NCI-H526 (cell line): ENCODE measurements at places on chromosomes 12 and 14.

DNA sequence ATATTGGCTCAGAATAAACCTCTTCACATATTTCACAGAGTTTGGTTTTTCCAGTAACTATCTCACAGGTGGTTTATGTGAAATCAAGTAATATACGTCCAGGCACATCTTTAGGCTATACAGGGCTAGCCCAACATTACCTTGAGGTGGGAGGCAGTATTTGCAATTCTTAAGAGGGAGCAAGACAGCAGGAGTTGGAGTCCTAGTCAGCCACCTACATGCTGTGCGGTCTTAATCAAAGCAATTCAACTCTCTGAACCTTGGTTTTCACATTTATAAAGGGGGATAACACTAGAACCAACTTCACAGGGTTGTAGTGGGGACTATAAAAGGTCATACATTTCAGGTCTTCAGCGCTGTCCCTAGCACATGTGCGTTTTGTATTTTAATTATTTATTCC lies 73.5 kb upstream of the FICD start:
- DNase-seq: no peak

DNA sequence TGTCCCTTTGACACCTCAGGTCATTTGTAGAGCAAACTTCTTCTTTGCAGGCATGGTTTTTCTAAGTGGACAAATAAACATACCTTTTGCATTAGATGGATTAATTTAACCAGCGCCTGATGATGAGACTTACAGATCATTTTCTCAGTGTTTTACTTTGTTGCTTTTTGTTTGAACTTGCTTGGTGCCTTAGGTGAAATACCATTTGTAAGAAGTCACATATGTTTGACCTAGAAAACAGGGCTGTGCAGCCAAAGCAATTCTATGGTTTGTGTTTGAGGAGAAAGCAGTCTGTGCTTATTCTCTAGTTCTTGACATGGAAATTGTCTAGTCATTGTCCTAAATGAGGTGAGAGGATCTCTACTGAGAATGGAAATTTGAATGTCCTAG lies 111.1 kb downstream of the DIP2B start:
- no peak for DNase-seq

GRCh38 chr12:90791445-90791844 lies 163.5 kb downstream of the CCER1 start:
- no peak for DNase-seq

DNA sequence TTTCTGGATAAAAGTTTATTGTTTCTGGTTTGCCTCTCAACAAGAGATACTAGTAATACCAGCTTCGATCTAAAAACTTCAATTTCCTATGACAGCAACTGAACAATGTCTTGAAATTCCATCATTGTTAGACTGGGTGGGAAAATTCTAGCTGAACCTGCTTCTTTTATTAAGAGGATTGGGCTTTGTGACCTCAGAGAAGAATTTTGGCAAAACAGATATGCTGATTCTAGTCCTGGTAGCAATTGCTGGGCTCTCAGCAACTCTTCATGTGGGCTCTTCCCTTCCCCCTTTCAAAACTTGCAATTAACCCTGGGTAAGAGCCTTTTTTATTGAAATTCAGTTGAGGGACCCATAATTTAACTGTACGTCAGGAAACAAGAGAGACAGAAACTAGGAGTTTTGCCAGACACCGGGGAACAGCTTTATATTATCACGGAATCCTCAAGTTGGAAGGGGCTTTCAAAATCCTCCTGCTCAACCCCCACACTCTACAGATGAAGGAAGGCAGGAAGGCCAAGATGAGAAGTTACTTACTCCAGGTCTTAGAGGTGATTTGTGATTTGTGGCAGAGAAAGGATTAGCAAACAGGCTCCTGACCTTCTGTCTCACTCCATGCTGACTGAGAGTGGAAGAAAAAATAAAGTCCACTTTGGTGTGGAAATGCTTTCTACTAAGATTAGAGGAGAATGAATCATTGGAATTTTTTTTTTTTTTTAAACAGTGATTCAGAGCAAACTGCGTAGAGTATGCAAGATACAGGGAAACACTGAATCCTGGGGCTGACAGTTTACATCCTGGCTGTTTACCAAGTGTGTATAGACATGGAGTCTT lies 239.0 kb upstream of the ATP2B1 start:
- DNase-seq: no peak

- DNase-seq: no peak
These were observed 109.4 kb downstream of the SLC15A5 start for GRCh38 chr12:16168078-16168477.

DNA sequence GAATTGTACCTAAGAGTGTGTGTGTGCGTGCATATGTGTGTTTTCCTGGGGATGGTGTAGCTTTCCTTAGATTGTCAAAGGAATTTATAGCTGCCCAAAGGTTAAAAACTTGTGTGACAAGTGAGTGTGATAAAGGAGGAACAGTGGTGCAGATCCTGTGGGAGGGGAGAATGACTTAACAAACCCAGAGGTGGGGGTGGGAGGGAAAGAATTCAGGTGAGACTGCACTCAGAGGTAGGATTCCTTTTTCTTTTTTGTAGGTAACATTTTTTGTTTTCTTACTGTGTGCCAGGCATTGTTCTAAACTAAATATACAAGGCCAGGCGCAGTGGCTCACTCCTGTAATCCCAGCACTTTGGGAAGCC lies 45.3 kb upstream of the SINHCAF start:
- peak; percentile 26 for DNase-seq
